ENCODE measurements at places on chromosomes 2 and 18.

- DNase-seq = no peak
Observed at GRCh38 chr2:10989151-10989550, 77.4 kb downstream of the KCNF1 start.

DNA sequence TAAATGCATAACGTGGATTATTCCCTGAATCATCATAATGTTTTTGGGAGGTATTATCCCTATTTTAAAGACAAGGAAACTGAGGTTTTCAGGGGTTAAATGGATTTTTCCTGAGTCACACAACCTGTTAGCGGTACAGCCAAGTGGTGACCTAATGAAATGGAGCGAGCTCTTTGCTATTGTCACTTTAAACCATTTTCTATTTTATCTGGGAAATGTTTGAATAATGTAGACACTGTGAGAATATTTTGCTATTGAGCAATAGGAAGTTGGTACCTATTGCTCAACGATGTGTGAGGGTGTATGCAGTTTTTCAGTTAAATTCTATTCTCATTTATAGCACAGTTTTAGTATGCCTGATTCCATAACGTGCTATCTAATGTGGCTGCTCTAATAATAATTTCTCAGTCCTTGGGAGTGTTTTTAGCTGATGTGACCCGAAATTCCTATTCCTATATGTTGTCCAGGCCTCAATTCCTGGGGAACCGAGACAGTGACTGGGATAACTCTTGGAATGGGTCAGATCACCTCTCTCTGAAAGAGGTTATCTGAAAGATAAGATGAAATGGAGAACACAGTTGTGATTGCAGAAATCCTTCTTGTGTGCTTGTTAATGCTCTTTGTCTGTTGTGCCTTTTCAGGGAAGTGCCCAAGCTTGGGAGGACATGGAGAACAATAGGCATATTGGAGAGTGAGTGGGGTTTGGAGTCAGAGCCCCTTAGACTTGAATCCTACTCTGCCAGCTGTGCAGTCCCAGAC, 38.4 kb downstream of the ABCB11 start:
- DNase-seq = no peak

- DNase-seq = no peak
Observed at GRCh38 chr2:1259746-1260145, 153.5 kb upstream of the TPO start.

GRCh38 chr2:241702155-241703031, 554 bp downstream of the ING5 start:
- peak; percentile 81 for DNase-seq

DNA sequence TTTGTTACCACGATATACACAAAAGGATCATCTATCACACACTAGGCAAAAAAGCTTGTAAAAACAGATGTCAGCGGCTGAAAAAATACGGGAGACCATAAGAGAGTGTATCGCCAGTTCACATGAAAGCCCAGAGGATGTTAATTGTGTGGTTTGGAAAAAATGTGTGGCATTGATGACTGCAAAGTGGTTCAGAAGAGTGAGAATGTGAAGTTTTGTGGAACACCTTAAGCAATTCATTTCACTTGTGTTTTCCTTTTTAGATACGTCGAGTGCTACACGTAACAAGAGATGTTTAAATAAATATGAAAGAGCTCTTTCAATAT, 61.7 kb upstream of the DAPL1 start:
- DNase-seq = no peak

- no peak for DNase-seq
Observed at GRCh38 chr18:33326975-33327374, 113.5 kb downstream of the CCDC178 start.

DNA sequence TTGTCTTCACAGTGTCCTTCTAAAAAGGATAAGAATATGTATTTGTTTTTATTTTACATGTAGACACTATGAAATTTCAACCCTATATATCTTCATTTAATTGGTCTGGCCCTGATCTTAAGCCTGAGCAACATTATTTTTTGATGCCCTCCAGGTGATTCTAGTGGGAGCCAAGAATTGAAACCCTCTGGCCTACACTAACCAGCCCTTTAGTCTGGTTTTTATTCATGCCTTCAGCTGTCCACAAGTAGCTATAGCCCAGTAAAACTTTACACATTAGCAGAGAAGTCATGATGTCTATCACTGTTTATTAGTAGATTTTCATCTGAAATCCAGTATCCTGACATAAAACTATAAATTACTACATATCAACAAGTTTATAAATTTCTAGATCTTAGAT, 52.7 kb upstream of the UBXN4 start:
- no peak for DNase-seq

Data from hematopoietic multipotent progenitor cell treated with erythropoietin and hydrocortisone succinate and interleukin-3 and kit ligand, for 8 days (in vitro differentiated cells).